ENCODE measurements at places on chromosomes 1 and 21.

- DNase-seq: no peak
Measured at GRCh38 chr1:205767248-205767647, 8.0 kb downstream of the RAB29 start.

- DNase-seq: no peak
Measured at GRCh38 chr1:24860841-24861240, 69.2 kb downstream of the RUNX3 start.

GRCh38 chr1:114235960-114236359 is 82.3 kb upstream of the SYT6 start:
- no peak for DNase-seq

DNA sequence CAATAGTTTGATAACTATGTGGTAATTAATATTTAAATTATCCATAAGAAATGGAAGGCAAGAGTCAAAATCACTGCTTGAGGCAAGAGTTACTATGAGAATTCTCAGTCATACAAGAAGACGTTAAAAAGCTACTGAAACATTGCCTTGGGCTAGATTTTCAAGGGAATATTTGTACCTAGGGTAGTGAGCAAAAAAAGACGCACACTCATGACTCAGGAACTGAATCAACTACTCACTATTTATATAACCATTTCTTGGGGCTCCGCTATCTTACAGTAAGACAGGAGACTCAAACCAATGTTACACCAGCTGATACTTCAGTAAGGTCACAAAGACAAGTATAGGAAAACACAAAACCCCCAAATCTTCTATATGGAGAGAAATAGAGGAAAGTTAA is 151.5 kb upstream of the RNPC3 start:
- DNase-seq: no peak

GRCh38 chr1:228514421-228514820 is 27.2 kb downstream of the RNF187 start:
- no peak for DNase-seq

- no peak for DNase-seq
Measured at GRCh38 chr1:79129914-79130313, 123.4 kb upstream of the ADGRL4 start.

- no peak for DNase-seq
Measured at GRCh38 chr1:64062529-64062928, 140.9 kb upstream of the UBE2U start.

DNA sequence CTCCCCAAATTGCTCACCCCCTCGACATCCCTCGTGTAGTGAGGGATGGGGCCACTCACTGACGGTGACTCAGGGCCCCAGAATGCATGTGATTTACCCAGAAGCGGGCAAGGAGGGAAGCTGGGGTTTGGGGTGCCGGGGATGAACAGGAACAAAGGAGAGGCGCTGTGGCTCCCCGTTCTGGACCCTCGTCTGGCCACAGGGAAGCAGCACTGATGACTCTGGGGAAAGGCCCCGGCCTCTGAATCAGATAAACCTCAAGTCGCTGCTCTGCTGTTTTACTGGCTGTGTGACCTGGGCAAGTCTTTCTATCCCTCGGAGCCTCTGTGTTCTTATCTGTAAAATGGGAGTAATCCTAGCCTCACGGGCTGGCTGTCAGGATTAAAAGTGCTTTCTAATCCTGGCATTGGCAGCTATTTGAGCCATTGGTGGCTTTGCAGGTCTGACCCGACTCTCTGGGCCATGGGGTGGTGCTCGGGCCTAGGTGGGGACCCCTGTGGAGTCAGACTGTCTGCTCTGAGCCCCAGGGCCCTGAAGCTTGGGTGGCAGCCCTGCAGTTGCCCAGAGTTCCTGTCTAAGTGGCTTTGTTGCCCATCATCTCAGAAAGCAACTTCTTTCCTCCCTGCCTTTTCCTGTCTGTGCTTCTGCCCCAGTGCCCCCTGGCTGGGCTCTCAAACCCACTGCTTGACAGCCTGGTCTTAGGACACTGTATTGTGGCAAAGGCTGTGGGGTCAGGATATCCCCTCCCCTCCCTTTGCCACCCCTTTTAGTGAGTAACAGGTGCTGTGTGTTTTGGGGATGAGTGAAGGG is 5.5 kb downstream of the TNFRSF1B start:
- no peak for DNase-seq

DNA sequence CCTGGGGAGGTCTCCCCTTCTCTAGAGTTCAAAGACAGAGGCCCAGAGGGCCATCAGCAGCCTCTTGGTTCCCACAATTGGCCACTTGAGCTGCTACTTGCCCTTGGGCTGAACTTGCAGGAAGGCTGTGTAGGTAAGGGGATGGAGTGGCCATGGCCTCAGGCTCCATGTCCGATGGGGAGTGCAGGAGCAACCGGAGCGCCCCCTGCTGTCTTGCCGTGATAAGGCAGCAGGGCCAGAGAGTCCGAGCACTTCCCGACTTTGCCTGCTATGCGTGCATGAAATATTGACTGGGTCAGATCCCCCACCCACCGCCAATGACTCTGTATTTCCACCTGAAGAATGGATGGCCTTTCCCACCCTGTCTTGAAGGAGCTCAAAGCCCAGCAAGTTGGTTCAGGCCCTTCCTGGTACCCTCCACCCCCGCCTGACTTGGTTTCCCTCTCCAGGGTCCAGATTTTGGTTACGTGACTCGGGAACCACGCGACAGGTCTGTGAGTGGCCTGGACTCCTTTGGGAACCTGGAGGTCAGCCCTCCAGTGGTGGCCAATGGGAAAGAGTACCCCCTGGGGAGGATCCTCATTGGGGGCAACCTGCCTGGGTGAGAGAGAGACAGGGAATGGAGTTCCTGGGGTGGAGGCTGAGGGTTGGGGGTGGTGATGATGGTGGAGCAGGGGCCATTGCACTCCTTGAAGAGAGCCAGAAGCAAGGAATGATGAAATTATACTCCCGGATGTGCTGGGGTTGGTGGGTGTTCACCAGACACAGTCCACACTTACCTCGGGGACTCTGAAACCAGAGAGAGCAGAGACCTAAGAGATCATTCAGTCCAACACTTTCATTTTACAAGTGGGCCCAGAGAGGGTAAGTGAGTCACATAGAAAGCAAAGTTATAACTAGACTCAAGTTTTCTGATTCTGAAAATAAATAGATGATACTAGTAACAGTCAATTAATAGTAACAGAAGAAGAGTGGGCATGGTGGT is 25.6 kb downstream of the PADI3 start:
- DNase-seq: peak; percentile 13

- DNase-seq: no peak
Measured at GRCh38 chr1:49436865-49437264, 586.9 kb downstream of the AGBL4 start.

DNA sequence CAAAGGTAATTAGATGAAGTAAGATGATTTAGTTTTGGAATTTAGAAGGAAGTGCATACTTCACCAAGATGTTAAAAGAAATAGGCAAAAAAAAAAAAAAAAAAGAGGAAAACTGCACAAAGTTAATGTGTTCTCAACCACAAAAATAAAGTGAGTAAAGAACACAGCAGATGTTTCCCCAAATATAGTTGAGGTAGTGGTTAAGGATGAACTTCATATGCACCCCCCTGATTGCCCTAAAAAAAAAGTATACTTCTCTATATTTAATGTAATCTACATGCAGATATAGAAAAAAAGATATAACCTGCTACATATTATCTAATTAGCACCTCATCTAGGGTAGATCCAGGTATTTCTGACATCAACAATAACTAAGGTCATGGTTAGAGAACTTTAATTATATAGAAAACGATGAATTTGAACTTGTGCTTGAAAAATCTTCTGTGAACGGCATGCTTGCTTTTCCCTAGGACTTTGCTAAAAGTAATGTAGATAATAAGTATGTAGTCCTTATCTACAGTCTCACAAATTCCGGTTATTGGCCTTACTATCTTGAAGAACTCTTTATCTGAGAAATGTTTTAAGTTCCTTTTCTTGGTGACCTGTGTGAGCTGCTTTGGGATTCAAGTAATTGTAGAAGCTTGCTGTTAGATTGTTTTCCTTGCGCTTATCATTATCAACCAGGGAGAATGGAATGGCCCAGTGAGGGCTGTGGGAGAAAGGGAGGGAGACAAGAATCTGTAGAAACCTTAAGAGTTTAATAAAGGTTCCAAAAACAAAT is 70.1 kb upstream of the LRRC7 start:
- DNase-seq: no peak

- DNase-seq: peak; percentile 72
Measured at GRCh38 chr1:209652873-209653401, 712 bp upstream of the LAMB3 start.
